ENCODE measurements at places on chromosomes 11 and 22. TPM values are rescaled to one million over a fixed set of nuclear protein-coding genes. Genes with fewer than 3 reads are reported as not detected.
A peak's percentile ranks its signal among the peaks of the same experiment; 100 is the strongest.

The LUZP2 gene
- not detected for total RNA-seq

The SPI1 gene
- 2.5 TPM for total RNA-seq

The SULT4A1 gene
- not detected for total RNA-seq

The TAGLN gene
- 4.8 TPM for total RNA-seq

The RAB30 gene
- total RNA-seq, result 10.5 TPM

The TSSK2 gene
- total RNA-seq, result 0.39 TPM

The CECR2 gene
- not detected for total RNA-seq

The MMP8 gene
- total RNA-seq, result not detected

The OR4A16 gene
- not detected for total RNA-seq

The MS4A6A gene
- not detected for total RNA-seq

The AP1B1 gene
- 106 TPM for total RNA-seq

The BLID gene
- not detected for total RNA-seq

DNA sequence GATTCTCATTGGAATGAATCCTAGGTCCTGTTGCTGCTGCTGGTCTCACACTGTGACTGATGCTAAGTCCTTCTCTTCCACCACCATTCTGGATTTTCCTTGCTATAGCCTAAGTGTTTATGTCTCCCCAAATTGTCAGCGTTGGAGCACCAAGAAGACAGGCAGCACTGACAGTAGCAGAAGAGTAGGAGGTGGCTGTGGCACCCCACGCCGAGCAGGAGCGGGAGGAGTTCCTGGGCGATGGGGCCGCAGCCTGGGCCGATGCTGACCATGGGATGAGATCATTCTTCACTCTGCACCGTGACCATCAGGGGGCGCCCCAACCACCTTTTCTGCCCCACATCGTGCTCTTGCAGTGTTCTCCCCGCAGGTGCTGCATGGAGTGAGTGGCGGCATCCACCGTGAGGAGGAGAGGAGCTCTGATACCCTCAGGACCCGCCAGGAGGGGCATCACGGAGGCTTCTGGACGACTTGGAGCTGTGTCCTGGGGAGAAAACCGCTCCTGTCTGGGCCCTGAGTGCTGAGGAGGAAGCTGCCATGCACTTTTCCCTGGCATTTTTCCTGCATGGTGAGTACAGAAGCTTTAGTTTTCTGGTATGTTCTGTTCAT, 57.0 kb downstream of the LRRC74B start:
- DNase-seq, result peak; percentile 84

DNA sequence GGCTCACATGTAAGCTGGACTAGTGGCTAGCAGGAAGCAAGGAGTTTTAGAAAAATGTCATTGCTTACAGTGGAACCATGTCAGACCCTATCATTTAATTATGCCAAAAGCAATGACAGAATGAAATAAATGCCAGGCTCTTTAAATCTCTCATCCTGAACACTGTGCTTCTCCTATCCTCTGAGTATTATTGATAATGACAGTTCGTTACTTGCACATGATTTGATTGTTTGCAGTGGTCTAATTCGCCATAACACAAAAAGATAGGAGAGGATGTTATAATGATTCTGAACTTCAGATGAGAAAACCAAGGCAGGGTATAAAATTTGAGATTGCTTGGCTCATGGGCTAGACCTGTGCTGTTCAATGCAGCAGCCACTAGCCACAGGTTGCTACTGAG, 68.2 kb downstream of the FLI1 start:
- no peak for DNase-seq

DNA sequence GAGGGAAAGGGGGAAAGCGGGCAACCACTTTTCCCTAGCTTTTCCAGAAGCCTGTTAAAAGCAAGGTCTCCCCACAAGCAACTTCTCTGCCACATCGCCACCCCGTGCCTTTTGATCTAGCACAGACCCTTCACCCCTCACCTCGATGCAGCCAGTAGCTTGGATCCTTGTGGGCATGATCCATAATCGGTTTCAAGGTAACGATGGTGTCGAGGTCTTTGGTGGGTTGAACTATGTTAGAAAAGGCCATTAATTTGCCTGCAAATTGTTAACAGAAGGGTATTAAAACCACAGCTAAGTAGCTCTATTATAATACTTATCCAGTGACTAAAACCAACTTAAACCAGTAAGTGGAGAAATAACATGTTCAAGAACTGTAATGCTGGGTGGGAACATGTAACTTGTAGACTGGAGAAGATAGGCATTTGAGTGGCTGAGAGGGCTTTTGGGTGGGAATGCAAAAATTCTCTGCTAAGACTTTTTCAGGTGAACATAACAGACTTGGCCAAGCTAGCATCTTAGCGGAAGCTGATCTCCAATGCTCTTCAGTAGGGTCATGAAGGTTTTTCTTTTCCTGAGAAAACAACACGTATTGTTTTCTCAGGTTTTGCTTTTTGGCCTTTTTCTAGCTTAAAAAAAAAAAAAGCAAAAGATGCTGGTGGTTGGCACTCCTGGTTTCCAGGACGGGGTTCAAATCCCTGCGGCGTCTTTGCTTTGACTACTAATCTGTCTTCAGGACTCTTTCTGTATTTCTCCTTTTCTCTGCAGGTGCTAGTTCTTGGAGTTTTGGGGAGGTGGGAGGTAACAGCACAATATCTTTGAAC, 6.8 kb downstream of the MALAT1 start:
- no peak for DNase-seq

GRCh38 chr11:68855205-68855981, 13.7 kb upstream of the CPT1A start:
- peak; percentile 66 for DNase-seq

- no peak for DNase-seq
These were observed 10.1 kb downstream of the GTPBP1 start for GRCh38 chr22:38715852-38716251.

GRCh38 chr11:134118006-134118405, 49.1 kb downstream of the JAM3 start:
- no peak for DNase-seq

DNA sequence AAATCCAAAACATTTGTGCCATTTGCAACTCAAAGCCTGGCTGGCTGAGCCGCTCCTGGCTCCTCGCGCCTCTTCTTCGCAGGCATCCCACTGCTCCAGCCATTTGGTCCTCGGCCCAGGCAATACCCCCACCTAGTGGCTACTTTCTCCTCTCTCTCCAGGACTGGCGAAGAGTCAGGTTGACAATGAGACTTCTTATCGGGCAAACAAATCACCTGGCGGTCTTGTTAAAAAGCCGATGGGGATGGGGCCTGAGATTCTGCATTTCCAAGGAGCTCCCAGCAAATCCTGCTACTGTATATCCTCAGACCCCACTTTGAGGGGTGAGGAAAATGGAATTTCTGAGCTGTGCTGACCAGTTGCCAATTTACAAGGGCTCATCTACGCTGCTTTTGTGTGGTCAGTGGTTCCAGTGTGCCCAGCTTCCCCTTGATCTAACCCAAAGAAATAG, 89.0 kb downstream of the ISX start:
- no peak for DNase-seq

DNA sequence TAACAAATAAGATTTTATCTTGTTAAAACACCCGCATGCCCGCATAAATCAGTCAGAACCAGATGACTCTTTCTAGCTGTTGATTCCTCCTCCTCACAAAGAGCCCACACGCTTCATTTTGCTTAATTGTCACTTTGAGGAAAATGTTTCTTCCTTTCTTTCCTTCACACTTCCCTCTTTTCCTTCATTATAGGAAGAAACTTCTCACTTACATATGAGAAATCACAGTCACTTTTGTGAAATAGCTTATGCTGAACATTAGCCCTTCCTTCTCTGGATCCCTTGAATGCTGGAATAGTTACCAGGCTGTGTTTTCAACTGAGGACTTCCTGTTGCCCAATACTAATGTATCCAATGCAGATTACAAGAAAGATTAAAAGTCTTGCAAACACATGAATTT, 5.8 kb downstream of the MS4A6E start:
- no peak for DNase-seq

- DNase-seq, result no peak
These were observed 53.3 kb downstream of the SCN3B start for GRCh38 chr11:123601136-123601535.

DNA sequence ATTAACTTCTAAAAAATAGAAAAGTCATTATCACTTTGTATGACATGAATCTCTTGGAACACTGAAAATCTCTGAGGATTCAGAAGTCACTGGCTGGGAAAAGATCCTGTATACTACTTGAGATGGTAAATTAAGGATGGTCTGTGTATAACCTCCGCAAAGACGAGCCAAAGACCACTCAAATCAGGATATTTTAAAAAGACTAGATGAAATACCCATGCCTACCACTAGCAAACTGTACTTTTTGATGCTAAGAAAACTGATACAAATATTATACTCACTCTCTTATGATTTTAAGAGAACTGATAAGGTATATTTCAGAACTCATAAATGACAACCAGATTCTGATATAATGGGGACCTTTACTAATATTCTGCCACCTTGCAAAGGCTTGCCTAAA, 78.6 kb upstream of the APOA1 start:
- DNase-seq, result no peak

- no peak for DNase-seq
These were observed 22.3 kb upstream of the PHLDA2 start for GRCh38 chr11:2951231-2952110.

GRCh38 chr22:28222976-28223745, 304.1 kb upstream of the PITPNB start:
- DNase-seq, result no peak

DNA sequence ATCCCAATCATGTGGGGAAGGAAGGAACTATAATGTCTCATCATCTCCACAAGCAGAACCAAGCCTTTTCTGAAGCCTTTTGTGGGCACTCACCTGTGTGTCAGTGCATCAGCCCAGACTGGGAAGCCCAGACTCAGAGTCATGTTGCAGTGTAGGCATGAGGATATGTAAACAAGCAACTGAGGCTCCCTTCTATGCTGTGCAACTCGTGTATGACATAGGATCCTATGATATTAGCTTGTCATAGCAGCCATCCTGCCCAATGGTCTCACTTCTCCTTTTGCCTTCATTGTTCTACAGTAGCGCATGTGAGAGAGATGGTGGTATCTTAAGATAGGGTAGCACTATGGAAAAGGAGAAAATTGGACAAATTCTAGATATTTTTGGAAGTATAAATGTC, 103.4 kb upstream of the OLFML1 start:
- DNase-seq, result no peak

DNA sequence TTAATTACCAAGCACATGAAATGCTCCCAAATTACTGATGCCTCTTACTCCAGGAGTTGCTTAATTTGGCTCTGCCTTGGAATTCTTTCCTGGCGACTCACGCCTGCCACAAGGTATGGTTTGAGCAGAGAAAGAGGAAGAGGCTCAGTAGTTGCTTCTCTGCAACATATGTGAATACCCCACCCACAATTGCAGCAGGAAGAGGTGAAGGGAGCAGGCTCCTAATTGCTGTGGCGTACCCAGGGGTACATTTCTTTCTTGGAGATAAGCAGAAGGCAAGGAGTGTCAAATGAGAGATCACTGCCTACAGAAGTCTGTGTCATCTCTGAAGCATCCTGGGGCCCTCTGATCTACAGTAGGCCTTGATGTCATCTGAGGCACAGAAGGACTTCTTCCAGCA, 10.6 kb upstream of the NNMT start:
- DNase-seq, result no peak

- DNase-seq, result peak; percentile 99
These were observed at the start of gene CFL1 for GRCh38 chr11:65857853-65858680. TSS of gene CFL1 (minus strand) at chr11:65858180. CDS start at chr11:65858099, 81 bp downstream.

GRCh38 chr11:14315130-14315529, 43.9 kb downstream of the RRAS2 start:
- no peak for DNase-seq

DNA sequence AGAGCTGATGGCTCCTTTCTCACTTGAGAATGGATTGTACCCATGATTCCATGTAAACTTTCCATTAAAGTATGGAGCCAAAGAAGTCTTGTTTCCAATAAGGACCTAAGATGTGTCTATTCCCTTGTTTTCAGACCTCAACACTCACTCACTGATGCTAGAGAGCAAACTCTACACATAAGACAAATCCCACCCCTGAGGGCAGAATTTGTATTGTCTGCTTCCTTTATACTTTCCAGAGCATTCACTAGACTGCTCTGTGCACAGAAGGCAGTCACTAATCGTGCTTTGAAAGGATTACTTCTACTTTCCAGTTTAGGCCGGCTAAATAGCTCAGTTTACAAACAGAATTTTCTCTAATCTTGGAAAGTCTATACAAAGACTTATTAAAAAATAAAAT, 6.4 kb downstream of the ANKRD49 start:
- DNase-seq, result no peak

DNA sequence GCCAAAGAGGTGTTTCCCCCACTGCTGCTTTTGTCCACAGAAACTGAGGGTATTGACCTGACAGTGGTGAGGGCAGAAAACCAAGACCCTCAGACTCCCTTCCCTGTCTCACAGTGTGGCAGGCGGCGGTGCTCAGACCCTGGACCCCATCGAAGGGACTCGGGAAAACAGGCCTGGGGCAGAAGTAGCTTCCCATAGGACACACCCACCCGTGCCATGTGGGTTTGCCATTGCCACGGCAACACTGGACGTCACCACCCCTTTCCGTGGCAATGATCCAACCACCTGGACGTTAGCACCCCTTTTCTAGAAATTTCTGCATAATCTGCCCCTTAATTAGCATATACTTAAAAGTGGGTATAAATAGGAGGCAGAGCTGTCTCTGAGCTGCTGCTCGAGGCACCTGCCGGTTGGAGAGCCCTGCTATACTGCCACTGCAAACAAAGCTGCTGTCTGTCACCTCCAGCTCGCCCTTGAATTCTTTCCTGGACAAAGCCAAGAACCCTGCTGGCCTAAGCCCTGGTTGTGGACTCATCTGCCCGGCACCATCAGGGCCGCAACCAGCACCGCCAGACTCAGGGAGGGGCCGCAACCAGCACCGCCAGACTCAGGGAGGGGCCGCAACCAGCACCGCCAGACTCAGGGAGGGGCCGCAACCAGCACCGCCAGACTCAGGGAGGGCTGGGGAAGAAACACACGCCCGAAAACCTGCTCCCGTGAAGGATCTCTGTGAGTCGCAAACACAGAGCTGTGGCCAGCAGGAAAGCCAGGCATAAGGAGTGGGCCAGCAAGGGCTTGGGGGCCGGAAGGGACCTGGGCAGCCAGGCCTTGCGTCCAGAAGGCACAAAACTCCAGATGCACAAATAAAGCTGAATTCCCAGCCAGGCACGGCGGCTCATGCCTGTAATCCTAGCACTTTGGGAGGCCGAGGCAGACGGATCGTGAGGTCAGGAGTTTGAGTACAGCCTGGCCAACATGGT, 10.4 kb downstream of the MLC1 start:
- no peak for DNase-seq

- DNase-seq, result no peak
These were observed 20.6 kb downstream of the PARVA start for GRCh38 chr11:12397931-12398334.

DNA sequence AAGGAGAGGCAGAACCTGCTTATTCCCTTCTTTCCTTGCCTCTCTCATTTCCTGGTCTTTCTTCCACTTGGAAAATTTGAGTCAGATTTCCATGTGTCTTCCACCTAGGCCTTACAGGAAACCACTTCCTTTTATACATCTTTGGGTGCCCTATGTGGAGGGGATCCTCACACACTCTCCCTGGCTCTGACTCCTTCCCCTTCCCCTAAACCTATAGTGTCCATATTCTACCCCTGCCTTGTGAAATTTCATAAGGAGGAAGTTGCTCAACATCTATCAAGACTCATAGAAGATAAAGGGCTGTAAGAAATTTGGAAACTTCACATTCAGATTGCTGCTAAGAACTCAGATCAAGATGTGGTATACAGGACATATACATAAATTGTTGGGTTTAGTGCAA, 20.4 kb downstream of the TUG1 start:
- DNase-seq, result no peak

- DNase-seq, result no peak
These were observed 326.3 kb downstream of the ETS1 start for GRCh38 chr11:128261011-128261421.

GRCh38 chr11:75931124-75931523, 116.1 kb downstream of the UVRAG start:
- DNase-seq, result no peak

Measured in natural killer cell treated with Interleukin-12 subunit alpha and Interleukin-12 subunit beta and Interleukin-15 and Interleukin-18, amount 100 ng/mL, for 72 hours (primary cell).